ENCODE measurements at places on chromosomes 7 and 10.

DNA sequence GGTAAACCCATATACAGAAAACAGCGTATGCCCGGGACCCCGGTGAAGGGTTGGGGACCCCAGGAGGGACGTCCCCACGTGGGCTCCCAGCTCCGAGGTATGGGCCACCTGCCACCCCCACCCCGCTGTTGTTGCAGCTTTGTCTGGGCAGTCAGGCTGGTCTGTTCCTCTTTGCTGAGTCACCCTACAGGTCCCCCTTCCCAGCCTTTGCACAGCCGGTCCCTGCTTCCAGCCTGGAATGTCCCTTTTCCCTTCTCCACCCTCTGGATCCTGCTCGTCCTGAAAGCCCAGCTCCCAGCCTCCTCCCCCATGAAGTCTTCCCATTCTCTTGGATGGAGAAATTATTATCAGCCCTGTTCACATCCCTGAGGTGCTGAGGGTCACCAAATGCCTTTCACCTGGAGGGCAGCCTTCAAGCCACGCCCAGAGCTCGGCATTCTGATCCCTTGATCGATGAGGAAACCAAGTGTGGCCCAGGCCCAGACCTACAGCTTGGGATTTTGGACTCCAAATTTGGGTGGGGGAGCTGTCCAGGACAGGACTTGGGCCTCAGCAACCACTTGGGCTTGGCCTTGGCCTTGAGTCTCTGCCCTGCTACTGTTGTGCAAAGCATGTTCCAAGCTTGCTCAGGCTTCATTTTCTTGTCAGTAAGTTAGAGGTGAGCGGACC, 2.6 kb downstream of the CLDN4 start:
- no peak for DNase-seq

GRCh38 chr7:104536956-104537355, 208.6 kb downstream of the LHFPL3 start:
- no peak for DNase-seq

DNA sequence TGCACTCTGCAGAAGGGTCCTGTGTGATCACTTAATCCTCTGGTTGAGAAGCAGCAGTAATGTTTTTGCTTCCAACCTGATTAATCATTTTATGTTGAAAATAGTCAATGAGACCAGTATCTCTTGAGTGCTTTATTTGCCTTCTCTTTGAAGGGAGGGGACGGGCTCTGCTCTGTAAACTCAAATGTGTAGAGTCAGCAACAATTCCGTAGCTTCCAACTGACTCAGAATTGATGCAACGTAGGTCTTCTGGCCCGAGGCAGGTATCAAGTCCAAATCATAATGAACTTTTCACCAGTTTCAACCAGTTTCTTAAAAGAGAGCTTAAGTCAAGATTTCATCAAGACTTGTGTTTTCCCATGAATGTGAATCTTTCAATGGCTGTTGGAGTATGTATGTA, 26.3 kb downstream of the GUSB start:
- DNase-seq: no peak

DNA sequence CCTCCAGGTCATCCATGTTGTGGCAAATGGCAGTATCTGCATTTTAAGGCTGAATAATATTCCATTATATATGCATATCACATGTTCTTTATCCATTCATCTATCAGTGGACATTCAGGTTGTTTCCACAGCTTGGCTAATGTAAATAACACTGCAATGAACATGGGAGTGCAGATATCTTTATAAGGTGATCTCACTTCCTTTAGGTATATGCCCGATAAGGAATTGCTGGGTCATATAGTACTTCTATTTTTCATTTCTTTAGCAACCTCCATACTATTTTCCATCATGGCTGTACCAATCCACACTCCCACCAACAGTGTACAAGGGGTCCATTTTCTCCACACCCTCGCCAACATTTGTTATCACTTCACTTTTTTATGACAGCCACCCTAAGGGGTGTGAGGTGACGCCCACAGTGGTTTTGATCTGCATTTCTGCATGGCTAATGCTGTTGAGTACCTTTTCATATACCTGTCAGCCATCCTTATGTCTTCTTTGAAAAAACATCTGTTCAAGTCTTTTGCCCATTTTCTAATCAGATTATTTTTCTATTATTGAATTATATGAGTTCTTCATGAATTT, 18.9 kb downstream of the ABI1 start:
- no peak for DNase-seq

Measured in activated CD4-positive, alpha-beta T cell treated with anti-CD3 and anti-CD28 coated beads, Interleukin-2, amount 50 U/mL, for 24 hours (primary cell).